ENCODE measurements at places on chromosomes 16 and 17.

GRCh38 chr17:61468263-61468907, 16.2 kb downstream of the TBX4 start:
- no peak for DNase-seq

DNA sequence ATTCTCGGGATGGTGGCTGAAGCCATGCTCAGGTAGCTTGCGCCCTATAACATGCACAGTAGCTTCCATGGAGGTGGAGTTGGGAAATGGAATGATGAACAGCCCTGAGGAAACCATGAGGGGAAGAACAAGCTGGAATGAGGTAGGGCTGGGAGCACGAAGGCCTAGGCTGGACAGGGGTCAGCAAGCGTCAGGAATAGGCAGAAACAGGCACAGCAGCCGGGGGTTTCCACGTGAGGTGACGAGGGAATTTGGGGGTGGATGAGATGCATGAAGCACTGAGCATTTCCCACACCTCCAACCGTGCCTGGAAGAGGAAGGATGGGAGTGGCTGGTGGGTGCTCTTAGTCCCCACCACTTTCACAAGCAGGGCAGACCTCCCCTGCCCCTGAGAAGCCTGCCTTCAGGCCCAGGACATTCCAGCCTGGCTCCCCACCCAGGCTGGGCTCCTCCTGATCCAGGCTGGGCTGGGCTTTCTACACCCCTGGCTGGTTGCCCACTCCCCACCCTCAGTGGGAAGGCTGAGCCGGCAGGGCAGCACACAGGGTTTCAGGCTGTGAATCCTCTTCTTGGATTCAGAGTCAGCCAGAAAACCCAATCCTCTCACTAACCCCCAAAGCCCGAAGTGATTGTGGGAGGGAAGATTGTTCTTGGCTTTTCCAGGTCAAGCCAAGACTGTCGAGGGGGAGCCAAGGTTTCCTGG, 21.9 kb downstream of the PLEKHG4 start:
- peak; percentile 80 for DNase-seq

DNA sequence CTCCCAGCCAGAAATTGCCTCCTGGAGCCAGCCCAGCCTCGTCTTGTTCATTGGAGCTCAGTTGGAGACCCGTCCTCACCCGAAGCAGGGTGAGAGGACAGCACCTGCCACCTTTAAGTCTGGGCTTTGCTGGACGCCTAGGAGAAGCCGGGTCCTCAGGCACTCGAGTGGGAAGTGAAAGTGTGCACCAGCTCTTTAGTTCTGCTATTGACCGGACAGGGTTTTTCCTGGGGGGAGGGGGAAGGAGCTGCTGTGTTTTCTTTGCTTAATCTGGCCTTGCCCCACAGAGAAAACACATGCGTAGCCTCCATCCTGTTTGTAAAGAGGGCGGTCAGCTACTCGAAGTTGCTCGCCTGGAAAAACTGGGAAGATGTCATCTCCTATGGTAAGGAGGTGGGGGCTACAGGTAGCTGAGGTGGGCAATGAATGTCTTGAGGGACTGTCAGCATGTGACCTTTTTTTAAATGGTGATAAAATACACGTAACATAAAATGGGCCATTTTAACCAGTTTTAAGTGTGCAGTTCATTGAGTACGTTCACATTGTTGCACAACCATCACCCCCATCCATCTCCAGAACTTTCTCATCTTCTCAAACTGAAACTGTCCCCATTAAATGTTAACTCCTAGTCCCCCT, 34.4 kb downstream of the CMIP start:
- no peak for DNase-seq

- DNase-seq = no peak
Observed at GRCh38 chr16:31052114-31052513, 18.8 kb downstream of the STX4 start.
